ENCODE measurements at places on chromosomes 4 and X. TPM values are rescaled to one million over a fixed set of nuclear protein-coding genes. Genes with fewer than 3 reads are reported as not detected.

The TLR1 gene
- 4.2 TPM for total RNA-seq

The BANK1 gene
- 0.06 TPM for total RNA-seq

The ASMT gene
- total RNA-seq = not detected

The GATA1 gene
- total RNA-seq = not detected

The GAB3 gene
- total RNA-seq = 0.33 TPM

Measured in H4 (cell line).